Jurkat, Clone E6-1 (cell line): ENCODE measurements at places on chromosomes 11 and 22.

GRCh38 chr11:44186321-44186930 is 90.9 kb downstream of the EXT2 start:
- DNase-seq: no peak

DNA sequence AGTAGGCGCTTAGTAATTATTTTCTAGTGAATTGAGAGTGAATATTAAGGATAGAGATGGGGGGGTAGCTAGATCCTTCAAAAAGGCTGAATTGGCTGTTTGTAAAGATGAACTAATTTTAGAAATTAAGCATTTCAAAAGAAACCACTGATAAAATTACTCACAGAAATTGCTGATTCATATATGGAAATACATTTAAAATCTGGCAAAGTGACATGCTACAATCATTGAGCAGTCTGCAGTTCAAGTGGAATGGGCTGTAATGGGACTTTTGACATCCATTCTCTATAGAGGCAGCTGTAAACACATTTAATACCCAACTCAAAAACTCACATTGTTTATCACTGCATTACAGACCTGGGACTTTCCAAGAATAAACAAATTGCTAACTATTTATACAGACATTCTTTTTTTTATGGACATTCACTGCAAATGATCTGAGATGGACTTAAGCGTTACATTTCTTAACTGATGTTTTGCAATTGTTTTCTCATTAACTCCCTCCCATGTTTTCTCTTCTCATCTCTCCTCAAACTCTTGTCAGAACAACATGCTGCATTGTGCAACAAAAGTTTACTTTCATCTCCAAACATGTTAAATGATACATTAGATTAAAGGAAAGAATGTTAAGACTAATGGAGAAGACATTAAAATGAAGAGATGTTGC is 42.1 kb upstream of the MMP7 start:
- no peak for DNase-seq

- no peak for DNase-seq
These were observed 454.9 kb upstream of the CADM1 start for GRCh38 chr11:115959081-115959486.

GRCh38 chr22:30127749-30128166 is 47.5 kb downstream of the HORMAD2 start:
- DNase-seq: no peak

DNA sequence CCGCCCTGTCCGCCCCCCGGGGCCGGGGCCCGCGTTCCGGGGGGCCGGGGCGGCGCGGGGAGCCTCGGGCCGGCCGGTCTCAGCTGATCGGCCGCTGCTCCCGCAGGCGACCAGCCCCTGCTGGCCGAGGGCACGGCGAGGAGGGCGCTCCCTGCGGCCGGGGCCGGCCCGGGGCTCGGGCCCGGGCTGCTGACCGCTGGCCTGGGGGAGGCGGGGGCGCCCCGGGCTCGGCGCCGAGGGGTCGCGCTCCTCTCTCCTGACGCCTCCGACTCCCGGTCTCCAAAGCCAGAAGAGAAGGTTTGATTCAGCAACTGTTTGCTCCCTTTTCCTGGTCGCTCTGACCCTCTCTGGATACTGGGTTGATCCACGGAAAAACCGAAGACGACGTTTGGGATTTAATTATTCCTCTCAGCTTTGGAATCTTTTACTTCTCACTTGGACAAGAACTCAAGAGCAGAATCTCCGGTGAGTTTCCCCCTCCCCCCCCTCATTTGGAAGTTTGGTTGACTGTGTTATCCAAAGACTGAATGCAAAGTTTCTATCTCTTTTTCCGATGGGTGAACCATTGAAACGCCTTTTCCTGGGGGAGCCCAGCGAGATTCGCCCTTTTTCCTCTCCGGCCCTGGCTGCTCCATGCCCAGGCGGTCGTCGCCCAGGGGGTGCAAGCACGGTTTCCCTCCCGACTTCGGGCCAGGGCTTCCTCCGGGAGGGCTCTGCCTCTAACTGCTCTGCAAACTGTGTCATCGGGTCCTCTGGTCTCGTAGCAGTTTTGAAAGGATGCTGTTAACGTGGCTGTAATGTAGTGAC is 725 bp downstream of the KDM2A start:
- DNase-seq: no peak

- DNase-seq: no peak
These were observed 54.2 kb downstream of the LGR4 start for GRCh38 chr11:27418356-27418755.

DNA sequence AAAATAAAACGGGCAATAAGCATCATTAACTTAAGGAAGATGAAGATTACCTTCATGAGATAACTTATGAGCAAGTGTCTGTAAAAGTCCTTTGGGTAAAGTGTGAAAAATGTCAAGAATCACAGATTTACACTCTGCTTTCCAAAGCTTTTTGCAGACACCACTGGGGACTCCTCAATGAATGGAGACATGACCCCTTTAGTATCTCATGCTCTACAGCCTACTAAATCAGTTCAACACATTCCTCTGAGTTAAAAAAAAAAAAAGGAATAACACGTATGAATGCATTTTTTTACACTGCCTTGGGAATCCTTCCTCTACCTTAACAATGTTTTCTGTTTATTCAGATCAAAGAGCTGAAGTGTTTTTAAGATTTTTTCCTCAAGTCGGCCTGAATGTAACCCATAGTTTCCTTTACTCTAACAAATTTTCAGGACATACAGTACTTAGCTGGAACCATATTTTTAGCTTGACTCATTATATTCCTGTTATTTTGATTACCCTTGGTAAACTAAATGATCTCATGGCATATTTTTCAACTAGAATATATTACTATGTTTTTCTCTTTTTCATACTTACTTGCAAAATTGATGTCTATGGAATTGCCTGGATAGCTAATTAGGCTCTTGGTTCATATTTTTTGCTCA is 25.9 kb upstream of the RAB30 start:
- DNase-seq: no peak

DNA sequence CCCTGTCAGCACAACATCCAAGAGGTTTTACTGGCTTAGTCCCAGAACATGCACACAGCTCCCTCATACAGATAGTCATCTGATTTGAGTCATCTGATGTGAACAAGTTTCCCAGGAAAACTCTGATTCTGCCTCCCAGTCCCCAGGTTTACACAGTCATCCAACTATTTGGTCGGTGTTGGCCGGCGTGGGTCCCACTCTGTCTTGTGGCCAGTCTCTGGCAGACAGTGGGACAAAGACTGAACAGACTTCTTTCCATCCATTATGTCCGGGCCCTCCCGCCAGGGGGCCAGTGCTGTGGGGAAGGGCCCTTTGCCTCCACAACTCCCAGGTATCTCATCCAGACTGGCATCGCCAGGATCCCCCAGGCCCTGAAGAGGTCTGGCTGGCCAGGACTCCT is 60.0 kb downstream of the BTG4 start:
- no peak for DNase-seq

DNA sequence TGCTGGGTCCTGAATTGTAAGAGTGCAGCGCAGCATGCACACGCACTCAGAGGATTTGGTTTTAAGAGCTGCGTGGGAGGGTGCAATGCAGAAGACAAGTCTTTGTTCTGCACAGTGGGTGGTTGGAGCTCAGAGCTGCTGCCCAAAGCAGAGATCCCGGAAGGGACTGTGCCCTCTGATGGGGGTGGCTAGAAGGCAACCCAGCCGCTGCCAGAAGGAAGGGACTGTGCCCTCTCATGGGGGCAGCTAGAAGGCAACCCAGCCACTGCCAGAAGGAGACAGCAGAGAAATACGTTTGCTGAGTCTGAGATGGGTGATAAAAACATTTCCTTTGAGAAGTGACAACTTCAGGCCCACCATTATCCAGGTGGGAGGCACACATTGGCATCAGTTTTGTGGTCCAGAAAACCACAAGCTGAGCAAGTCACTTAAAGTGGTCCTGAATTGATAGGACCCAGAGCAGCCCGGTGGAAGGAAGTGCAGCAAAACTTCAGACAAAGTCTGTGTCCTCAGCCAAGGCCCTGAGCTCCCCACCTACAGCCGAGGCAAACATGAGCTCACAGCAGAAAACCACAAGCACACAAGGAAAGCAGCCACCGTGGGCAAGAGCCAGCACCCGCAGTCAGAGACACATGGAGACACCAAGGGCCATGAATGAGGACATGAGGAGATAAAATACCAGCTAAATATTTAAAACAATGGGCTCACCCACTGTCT is 4.3 kb downstream of the KRTAP5-6 start:
- peak; percentile 71 for DNase-seq

- no peak for DNase-seq
These were observed 48.7 kb upstream of the FDX1 start for GRCh38 chr11:110380836-110381622.

DNA sequence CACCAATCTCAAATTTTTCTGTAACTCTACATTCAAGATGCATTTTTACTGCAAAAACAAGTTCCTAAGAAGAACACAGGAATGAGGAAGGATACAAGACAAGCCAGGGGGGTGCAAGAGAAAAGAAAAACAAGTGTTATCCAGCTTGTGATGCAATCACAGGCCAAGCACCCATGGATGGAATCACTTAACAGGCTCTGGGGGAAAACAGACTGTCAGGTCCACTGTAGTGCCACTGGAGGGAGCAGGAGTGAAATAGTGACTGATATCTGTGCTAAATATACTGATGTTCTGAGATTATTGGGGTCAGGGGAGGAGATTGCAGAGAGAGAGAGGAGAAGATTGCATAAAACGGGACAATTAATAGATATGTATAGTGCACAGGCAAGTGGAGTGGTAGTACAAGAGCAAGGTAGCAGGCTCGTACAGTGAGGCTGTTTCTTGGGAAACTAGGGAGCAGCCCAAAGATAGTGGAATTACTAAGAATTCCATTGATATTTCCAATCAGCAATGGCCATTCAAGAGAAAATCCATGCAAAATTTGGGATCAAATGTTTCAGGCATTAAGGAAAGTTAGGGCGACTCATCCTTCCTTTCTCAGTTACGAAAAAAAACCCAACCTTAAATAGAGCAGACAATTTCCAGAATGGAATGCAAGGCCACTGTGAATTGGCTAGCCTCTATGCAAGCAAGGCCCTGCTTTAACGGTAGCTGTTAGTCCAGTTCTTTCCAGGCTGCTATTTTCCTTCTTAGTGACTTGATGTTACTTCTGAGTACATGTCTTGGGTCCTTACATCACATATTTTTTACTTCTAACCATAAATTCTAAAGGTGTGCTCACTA is 52.2 kb upstream of the CEP126 start:
- DNase-seq: no peak

- DNase-seq: no peak
These were observed 1476.0 kb downstream of the TBC1D22A start for GRCh38 chr22:48238284-48238915.
